AG08396 (cell line): ENCODE measurements at places on chromosomes 2 and 18.

DNA sequence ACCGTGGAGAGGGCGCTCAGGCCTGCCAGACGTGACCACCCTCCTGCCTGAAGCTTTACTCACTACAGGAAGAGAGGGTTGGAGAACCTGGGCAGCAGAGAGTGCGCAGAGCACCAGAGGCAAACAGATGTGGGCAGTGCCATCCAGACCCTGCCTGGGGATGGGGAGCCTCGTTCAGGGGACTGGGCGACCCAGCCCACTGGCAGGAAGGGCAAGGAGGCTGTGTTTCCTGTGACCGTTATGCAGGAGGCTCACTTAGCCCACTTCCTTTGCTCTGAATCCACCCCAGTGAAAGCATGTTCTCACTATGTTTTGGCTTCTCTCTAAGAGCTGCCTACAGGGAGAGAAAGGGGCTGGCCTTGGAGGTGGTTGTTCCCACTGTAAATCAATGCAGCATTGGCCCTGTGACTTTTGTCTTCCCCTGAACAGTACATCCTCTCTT, 23.0 kb upstream of the ACKR3 start:
- no peak for DNase-seq

DNA sequence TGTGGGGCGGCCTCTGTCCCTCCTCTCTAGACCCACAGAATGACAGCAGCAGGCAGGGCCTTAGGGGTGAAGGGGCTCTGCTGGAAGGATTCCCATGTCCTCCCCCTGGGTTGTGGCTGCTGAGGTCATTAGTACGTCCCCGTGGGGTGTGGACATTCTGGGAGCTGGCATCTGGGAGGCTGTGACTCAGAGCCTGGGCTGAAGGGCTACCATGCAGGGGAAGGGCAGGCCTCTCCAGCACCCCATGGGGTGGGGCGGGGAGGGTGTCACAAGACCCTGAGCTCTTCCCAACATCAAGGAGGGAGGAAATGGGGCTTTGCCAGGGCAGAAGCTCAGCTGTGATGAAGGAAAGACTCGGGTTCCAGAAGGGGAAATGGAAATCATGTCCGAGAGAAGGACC, 105.8 kb upstream of the SMAD2 start:
- no peak for DNase-seq

DNA sequence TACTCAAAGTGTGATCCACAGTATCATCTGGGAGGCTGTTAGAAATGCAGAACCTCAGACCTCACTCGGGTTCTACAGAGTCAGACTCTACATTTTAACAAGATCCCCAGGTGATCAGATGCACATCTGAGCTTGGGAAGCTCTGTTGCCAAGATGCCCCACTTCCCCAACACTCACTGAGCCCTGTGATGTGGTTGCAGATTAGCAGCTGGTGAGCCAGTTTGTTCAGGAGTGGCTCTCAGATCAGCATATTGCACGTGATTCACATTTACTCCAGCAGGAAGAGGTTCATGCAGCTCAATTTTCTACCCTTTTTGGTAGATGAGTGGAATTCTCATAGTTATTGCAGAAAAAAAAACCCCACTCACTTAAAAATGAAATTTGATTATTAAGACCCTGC, 96.4 kb downstream of the VIT start:
- DNase-seq = no peak

DNA sequence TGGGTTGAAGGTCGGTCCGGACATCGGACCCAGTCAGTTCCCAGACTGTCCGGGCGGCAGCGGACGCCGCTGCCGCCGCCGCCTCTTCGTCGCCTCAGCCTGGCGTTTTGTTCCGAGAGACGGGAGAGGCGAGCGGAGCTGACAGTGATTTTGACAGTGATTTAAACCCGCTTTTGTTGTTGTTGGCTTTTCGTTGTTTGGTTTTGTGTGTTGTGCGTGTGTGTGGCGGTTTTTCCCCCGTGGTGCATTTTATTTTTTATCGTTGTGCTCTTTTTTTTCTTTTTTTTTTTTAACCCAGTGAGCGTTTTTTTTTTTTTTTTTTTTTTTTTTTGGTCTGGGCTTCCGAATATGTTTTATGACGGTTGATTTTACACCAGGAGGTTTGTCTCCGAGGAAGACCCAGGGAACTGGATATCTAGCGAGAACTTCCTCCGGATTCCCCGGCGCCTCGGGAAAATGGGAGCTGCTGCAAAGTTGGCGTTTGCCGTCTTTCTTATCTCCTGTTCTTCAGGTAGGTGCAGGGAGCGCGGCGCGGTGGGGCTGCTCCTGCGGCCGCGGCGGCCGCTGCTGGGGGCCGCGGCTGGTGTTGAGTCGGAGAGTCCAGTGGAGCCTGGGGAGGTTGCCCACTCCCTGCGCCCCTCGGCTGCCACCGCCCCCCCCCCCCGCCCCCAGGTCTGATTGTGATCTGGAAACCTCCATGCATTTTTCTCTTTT, at the start of gene ACVR2A:
ACVR2A (plus strand) TSS at position 333 of the 714 bp plus-strand sequence; CDS start at position 457, 124 bp downstream.
- DNase-seq = peak; percentile 50
